Fibroblast of skin of back (primary cell): ENCODE measurements at places on chromosomes 1 and 21.

- peak; percentile 65 for DNase-seq
Measured at GRCh38 chr1:174769961-174770549, 229.7 kb upstream of the CACYBP start.

DNA sequence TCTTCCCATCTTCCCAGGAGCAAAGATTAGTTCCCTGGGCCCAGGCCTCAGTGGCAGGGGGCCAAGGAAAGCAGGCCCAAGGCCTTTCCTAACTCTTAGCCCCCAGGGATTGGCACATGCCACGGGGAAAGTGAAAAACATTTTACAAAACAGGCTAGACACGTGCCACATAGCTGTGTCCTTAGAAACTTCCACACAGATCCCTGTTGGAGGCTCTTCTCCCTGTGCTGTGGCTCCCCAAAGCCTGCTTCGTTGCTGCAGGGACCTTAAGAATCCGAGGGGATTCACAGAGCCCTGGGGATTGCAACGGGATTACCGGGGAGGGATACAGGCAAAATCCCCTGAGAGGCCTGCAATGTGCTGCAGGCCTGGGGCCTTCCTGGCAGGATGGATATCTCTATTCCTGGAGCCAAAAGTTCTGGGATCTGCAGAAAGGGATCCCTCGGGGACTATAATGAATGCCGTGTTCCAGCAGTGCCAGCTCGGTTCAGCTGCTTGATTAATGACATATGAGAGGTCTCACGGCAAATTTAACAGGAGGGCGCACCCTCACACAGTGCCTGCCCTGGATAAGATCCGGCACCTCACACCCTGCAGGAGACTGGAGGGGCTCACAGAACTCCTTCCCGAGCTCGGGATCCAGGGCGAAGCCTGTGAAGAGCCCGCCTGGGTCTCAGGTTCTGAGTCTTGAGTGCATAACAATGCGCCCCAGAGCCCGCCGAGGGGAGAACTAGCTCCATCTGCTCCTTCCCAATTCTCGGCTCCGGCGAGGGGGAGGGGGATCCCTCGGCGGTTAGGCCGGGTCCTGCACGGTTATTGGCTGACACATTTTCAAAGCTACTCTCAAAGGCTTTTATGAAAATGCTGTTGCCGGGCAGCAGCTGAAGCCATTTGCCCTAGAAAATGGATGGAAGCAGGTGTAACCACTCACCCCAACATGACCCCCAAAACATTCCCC is 15.3 kb upstream of the RGS8 start:
- DNase-seq, result peak; percentile 64

DNA sequence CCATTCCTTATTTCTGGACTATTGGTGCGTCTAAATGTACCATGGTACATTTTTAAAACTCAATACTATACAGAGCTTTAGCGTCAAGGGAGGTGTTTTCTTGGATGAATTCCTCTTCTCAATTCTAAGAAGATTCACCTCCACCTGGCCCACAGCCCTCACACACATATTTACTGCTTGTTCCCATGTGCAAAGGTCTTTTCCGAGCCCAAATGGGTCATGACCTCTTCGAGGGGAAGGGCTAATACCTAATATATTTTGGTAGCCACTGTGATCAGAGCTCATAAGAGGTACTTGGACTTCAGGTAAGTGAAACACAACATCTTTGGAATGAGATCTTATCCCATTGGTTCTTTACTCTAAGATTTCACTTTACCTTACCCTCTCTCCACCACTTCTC is 205.9 kb downstream of the SDCCAG8 start:
- DNase-seq, result no peak

- no peak for DNase-seq
Measured at GRCh38 chr21:25563361-25564116, 43.7 kb downstream of the MRPL39 start.

DNA sequence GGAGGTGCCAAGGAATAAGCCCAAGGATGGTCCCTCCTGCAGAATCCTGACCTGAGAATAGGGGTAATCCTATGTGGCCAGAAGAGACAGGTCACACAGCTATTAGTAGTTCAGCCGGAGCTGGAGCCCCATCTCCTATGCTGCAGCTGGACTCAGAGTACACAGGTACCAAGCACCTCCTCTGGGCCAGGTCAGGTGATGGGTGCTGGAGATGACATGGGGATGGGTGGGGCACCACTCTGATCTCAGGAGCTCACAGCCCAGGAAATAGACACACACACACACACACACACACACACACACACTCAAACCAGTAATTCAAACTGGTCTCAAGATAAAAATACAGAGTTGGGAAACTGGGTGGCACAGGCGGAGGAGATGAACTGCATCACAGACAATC is 54.2 kb upstream of the SSBP3 start:
- no peak for DNase-seq

DNA sequence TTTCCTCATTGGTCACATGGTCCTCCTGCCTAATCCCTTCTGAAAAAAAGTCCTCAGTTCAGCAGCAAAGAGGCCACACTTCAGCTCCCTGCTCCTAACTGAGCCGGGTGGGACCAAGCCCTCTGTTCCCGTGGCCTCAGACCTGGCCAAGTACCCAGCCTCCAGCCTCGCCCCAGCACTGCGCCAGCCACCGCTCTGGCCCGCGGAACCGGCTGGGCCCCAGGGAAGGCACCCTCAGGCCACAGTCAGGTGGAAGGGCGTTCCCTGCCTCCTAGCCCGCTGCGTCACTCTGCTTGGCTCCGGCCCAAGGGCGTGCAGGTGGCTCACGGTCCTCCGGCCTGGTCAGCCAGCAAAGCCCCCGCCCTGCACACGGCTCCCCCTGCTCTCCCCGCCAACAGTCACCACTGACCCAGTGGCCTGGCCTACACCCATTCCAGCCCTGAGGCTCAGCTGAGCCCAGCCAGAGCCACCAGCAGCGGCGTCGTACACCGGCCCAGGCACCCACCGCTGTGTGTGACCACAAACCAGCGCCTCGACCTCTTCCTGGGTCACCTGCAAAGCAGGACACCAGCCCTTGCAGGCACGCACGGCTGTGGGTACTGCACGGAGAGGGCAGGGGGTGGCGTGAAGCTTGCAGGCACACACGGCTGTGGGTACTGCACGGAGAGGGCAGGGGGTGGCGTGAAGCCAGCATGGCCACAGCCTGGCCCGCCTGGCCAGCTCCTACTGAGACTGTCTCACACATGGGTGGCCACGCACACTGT is 19.4 kb downstream of the NADK start:
- no peak for DNase-seq

- DNase-seq, result no peak
Measured at GRCh38 chr1:58950897-58951296, 167.1 kb upstream of the JUN start.

DNA sequence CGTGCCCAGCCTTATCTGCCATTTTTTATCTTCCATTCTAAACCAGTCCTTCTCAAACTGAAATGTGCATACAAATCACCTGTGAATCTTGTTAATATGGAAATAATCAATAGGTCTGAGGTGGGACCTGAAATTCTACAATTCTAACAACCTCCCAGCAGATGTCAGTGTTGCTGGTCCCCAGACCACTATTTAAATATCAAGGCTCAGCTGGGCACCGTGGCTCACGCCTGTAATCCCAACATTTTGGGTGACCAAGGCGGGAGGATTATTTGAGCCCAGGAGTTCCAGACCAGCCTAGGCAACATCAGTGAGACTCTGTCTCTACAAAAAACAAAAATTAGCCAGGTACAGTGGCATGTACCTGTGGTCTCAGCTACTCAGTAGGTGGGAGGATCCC is 4.1 kb downstream of the UQCRHL start:
- DNase-seq, result peak; percentile 34

DNA sequence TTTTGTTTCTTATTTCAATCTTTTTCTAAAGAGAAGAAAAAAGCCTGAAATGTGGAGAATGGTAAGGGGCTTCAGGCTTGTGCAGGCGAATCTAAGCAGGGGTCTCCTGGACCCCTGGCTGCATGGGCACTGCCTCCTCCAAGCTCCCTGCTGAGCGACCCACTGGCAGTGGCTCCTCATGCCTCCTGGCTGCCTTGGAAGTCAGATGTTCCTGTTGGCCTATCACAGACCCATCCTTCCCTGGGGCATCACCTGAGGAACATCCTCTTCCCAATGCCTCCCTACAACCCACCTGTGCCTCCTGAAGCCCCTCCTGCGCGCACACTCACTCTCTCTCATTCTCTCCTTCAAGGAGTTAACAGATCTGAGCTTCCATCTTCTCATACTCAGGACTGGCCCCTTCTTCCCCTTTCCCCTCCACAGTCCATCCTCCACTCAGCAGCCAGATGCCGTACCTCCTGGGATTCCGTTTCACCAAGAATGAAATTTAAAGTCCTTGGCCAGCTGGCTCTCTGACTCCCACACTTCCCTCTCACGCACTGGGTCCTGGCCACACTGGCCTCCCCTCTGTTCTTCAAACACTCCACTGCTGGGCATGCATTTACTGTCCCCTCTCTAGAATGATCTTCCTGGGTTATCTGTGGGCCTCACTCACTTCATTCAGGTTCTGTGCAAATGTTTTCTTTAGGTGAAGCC is 41.7 kb downstream of the AZIN2 start:
- DNase-seq, result no peak

GRCh38 chr1:214678386-214678785 is 75.4 kb downstream of the CENPF start:
- DNase-seq, result peak; percentile 84

DNA sequence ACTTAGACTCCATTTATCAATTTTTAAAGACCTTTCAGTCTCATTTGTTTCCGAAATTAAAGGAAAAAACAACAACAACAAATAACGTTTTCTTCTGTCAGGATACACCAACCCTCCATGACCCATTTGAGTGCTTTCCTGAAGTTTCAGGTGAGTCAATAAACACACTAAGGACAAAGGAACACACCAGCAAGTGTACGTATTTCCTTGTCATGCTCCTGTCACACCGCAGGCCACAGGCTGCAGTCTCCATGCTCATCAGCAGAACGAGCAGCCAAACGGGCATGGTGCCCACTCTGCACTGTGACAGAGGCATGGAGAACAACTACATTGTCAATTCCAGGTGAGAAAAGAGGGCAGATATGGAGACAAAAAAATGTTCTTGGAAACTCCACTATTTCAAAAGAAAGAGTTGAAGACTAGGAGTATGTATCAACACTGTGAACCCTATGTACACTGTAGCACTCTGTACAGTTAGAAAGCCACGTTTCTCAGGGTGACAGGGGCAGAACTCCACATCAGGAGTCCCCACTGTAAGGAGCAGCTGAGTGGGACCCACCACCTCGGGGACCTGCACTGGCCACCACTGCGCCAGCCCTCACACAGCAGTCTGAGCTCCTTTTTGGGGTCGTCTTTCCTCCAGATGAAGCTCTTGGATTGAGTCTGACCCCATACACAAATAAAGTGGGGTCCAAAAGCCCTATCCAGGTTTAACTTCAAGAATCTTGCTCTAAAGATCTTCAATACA is 2.6 kb downstream of the PTTG1IP start:
- DNase-seq, result no peak

DNA sequence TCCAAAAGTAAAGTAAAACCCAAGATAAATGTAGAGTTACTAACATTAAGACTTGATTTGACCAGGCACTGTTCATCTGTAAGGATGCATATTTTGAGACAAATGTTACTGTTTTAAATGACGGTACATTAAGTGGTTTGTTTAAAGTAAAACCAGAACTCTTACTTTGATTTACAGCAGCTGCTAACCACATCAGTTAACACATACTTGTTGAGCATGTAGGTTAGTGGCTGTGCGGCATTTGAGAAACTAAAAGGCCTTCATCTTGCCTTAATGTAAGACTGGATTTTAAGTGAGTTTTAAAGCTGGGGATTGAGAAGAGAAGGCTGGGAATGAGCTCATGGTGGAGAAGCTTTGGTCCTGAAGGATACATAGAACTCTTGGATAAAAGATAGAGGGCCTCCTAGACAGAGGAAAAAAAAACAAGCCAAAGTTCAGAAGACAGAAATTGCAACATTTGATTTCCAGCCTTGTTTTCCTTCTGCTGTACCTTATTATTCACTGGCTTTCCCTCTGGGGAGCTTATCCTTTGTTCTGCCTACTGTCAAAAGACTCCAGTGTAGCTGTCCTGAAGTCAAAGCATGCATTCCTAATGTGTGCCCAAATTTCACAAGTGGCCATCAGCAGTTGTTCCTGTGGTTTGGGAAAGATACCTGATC is 66.6 kb downstream of the MTR start:
- no peak for DNase-seq

DNA sequence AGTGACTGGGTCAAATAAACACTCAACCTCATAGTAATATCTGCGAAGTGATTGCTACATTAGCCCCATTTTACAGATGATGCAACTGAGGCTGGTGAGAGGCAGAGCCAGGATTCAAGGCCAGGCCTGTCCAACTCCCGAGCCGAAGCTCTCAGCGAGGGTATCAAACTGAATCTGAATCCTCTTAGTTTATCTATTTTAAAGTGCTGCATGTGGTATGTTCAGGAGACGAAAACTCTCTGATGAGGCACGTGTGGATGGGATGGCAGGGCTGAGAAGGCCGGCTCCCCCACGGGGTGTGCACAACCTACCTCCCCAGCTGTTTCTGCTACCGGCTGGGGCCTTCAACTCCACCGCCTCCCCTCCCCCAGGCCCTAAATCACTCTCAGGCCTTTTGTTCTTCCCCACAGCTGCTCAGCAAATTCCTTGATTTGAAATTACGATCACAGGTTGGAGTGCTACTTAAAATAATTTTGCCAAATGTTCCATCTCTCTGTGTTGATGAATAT is 171.8 kb downstream of the TOMM20 start:
- no peak for DNase-seq

- no peak for DNase-seq
Measured at GRCh38 chr1:160859166-160859565, 3.5 kb downstream of the CD244 start.

DNA sequence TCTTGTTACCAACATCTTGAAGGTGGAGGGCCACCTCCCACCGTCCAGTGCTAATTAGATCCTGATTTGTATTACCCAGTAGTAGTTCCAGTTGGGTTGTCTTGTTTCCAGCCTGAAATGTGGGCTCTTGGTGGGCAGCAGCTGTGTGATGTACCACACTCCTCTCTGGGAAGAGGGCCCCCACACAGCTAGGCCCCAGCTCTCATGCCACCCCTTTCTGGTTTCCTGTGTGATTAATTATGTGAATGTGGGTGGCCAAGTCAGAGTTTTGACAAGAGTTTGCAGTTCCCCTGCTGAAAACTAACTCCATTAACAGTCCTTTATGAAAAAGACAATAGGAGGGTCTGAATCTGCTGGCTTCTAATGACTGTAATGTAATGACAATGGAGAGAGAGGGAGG is 3.8 kb downstream of the HMGB4 start:
- no peak for DNase-seq
